Activated effector memory CD4-positive, alpha-beta T cell treated with anti-CD3 and anti-CD28 coated beads, Interleukin-2, amount 50 U/mL, for 16 hours (primary cell): ENCODE measurements at places on chromosomes 4 and X.

- no peak for DNase-seq
Observed at GRCh38 chr4:116058129-116058528, 944.7 kb upstream of the NDST4 start.

- no peak for DNase-seq
Observed at GRCh38 chr4:6715704-6716017, 313 bp upstream of the BLOC1S4 start.

GRCh38 chr4:100823066-100823992, 305.5 kb upstream of the EMCN start:
- DNase-seq: no peak

GRCh38 chr4:64756016-64756415, 346.8 kb upstream of the TECRL start:
- DNase-seq: no peak

DNA sequence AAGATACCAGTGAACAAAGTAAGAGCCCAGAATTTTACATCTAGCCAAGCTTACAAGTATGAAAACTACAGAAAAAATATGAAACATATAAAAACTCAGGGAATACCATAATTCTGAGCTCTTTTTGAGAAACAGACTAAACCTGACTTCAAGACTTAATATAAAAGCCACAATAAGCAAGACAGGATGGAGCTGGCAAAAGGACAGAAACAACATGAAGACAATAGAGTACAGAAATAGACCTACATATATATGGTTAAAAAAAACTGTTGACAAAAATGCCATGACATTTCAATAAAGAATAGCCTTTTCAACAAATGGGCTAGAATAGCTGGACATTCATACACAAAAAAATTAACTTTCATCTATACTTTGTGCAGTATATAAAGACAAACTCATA, 49.4 kb downstream of the UBA6 start:
- DNase-seq: no peak

DNA sequence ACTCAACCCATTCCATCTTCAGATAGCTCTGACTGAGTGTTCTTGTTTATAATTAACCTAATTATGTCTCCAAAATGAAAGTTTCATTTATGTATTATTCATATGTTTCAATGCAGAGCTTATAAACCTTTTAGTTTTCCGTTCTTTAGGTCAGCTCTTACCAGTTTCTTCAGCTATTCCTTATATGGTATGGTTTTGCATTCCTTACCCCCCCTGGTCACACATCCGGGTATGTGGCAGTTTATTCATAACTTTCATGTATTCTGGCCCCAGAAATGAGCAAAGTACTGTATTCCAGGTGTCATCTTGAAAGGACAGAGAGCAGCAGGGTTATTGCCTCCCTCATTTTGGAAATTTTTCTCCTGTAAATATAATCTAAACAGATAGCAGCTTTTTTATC, 16.8 kb upstream of the IGSF1 start:
- no peak for DNase-seq
